ENCODE measurements at places on chromosomes 11 and 22.

GRCh38 chr11:105142167-105142566 is 2.6 kb upstream of the CARD18 start:
- DNase-seq, result no peak

DNA sequence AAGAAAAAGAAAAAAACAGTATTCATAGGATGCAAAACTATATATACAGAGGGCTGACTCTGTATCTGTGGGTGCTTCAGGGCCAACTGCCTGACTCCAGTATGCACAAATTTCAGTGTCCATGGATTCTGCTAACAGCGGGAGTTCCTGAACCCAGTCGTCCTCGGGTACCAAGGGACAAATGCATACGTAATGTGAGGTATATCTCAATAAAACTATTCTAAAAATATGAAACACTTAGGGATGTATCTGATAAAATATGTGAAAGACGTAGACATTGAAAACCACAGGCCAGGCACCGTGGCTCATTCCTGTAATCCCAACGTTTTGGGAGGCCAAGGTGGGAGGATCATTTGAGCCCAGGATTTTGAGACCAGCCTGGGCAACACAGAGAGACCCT is 13.9 kb upstream of the COMT start:
- DNase-seq, result no peak

DNA sequence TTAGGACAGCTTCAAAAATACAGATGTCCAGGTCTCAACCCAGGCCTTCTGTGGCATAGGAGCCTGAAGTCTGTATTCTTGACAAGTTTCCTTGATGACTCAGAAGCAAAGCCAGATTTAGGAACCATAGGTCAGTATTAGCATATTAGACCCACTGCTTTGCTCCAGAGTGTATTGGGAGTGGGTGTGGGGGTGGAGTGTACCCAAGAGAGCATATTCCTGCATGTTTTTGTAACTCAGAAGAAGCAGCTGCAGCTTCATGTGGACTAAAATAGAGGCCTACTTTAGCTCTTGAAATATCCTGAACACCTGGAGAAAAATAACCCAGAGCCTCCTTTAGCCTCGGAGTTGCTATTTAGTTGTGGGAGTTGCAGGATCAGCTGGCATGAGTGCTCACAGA is 106.7 kb downstream of the CCDC81 start:
- DNase-seq, result no peak

- no peak for DNase-seq
These were observed 490.5 kb upstream of the RAG2 start for GRCh38 chr11:37088573-37088910.

Measured in stimulated activated CD8-positive, alpha-beta memory T cell treated with anti-CD3 and anti-CD28 coated beads, Interleukin-15, amount 100 ng/mL, for 48 hours (primary cell).